ENCODE measurements at places on chromosomes 1 and 21. TPM values are rescaled to one million over a fixed set of nuclear protein-coding genes. Genes with fewer than 3 reads are reported as not detected.

GRCh38 chr1:11482701-11483479 is 3.9 kb downstream of the DISP3 start:
- peak; percentile 20 for DNase-seq

- no peak for DNase-seq
These were observed 40.8 kb upstream of the DYNLT5 start for GRCh38 chr1:66711420-66711819.

DNA sequence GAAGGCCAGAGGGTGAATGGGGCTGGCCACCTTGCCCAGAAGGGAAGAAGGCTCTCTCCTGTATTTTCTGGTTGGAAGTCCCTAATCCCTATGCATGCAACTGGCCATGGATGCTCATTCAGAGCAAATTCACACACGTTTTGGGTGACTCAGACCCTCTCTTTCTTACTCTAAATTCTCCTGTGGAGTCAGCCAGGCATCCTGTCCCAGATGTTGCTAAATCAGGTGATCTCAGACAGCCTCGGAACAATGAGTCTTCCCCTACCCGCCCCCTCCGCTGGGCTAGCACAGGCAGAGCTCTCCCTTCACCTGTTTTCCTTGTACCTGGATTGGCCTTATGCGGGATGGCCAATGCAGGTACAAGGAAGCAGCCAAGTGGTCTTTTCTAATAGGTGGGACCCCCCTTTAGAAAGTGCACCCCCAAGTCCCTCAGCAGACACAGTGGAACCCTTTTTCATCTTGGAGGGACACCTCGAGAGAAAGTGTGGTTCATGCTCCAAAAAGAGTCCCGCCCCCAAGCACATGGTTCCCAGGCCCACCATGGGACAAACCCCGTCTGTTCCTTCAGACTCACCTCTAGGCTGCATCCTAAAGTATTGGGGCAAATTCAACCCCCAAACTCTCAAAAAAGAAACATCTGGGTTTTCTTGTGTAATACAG is 8.6 kb downstream of the S100A6 start:
- DNase-seq, result no peak

OR10Z1 gene
- not detected for total RNA-seq

- no peak for DNase-seq
These were observed 118.4 kb downstream of the CRYAA start for GRCh38 chr21:43287111-43287760.

ATAD3A gene
- total RNA-seq, result 7.3 TPM

DNA sequence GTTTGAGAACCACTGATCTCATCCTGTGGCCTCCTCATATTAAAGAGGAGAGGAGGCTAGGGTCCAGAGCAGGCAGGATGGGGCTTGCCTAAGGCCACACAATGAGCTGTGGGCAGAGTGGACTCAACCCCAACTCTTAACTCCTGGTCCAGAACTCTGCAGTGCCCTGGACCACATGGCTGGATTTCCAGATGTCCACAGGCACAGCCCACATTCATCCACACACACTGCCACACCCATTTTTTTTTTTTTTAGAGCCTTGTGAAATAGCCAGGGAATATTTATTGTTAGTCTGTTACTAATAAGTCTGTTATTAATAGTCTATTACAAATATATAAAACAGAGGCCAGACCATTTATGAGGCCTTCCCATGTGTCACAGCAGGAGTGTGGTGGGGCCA is 192.2 kb downstream of the TRABD2B start:
- DNase-seq, result no peak

GRCh38 chr21:15968776-15969310 is 239.1 kb downstream of the USP25 start:
- DNase-seq, result no peak

GRCh38 chr1:66596191-66596590 is 62.2 kb downstream of the SGIP1 start:
- DNase-seq, result no peak

DR1 gene
- 37.1 TPM for total RNA-seq

DNA sequence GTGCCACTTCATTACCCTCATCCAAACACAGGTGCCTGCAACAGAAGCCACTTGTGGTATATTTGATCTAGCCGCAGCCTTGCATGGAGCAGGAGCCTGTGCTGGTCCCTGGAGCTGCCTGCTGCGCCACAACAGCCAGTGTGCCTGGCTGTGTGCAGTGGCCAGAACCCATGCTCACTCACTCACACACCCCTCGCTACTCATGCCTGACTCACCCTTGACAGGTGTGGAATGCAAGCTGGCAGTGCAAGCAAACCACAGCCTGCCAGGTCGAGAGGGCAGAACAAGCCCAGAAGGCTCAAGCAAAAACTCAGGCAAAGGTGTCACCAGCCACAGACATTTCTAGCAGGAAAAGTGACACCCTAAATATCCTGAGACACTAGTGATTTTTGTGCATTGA is 1510.9 kb downstream of the KCNT2 start:
- no peak for DNase-seq

- no peak for DNase-seq
These were observed 28.3 kb downstream of the CFH start for GRCh38 chr1:196680107-196680506.

- DNase-seq, result no peak
These were observed 4.3 kb upstream of the CLEC20A start for GRCh38 chr1:178500936-178501554.

GRCh38 chr1:68081775-68082283 is 31.4 kb upstream of the DIRAS3 start:
- no peak for DNase-seq

CYYR1 gene
- 2.3 TPM for total RNA-seq

HSPB7 gene
- total RNA-seq, result not detected

- no peak for DNase-seq
These were observed 44.4 kb downstream of the ATP5PO start for GRCh38 chr21:33871171-33871570.

SLC1A7 gene
- not detected for total RNA-seq

- DNase-seq, result no peak
These were observed 157.3 kb downstream of the GRIK3 start for GRCh38 chr1:36876990-36877389.

GRCh38 chr1:220370041-220370700 is 97.9 kb upstream of the RAB3GAP2 start:
- peak; percentile 4 for DNase-seq

GRCh38 chr1:33653226-33653625 is 180.8 kb downstream of the ZSCAN20 start:
- peak; percentile 51 for DNase-seq

DNA sequence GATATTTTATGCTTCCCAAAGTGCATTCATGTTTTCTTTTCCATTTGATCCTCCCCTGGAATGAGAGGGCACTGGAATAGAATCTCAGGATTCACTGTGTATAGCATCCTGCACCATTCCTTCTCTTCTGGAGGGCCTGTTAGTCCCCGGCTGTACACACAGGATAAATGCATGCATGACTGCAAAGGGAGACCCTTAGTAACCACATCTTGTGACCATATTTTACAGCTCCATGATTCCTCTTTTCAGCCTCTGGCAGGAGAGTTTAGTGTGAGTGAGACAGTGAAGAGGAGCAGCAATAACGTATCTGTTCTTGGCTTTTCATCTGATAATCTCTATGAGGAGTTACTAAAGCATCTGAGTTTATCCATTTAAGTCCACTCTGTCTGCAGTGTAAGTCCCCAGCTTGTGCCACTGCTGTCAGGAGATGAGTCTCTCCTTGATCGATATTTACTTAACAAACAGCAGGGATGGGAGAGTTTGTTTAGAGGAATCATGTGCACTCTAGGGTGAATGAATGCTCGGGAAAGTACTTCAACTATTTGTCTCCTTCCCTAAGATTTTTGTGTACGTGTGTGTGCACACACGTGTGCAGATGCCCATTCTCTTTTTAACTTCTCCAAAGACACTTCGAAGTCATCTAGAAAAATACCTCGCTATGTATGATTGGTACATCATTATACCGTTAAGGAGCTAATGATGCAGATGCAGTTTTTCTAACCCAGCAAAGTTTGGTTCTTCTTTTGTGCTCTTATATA is 41.1 kb downstream of the PROX1 start:
- no peak for DNase-seq

DNA sequence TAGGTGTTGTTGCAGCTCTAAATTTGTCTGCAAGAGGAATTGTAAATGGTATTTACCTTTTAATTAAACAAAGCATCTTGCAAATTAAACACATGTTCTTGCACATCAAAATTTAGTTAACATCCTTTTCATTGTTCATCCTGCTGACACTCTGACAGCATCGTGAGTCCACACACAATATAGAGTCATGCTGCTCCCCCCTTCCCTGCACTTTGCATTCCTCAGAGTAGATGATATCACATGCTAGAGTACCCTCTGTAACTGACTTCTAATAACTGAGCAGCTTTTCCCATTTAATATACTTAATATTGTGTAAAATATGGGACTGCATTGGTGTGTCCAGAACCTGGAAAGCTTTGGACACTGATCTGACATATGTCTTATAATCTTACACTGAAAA is 138.8 kb upstream of the DPYD start:
- no peak for DNase-seq

VSIG8 gene
- not detected for total RNA-seq

DNA sequence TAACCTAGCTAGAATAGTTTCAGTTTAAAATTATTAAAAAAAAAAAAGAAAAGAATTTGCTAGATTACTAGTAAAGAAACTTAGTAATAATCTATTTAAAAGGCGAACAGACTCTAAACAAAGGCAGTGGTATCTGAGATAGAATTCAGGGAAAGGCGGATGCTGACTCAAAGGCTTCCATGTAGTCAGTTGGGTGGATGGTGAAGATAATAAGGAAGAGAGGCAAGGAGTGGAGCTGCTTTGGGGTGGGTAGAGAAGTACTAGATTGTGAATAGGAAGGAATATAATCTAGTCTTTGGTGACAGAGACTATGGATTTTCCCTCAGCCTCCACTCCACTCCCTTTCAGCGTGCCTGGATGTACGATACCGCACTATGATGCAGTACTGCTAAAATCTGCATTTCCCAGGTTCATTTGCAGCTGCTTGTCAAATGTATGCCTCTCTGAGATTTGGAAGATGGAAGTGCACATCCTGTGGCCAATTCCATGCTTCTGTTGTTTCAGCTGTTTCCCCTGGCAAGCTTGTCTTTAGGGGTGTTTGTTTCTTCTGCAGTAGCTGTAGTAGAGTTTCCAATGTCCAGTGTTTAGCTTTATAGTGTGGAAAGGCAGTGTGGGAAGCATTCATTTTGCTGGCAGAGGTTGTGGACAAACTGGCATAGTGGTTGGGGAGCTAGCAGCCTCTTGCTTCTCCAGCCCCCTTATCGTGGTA is 184.6 kb upstream of the NRIP1 start:
- DNase-seq, result no peak

DNA sequence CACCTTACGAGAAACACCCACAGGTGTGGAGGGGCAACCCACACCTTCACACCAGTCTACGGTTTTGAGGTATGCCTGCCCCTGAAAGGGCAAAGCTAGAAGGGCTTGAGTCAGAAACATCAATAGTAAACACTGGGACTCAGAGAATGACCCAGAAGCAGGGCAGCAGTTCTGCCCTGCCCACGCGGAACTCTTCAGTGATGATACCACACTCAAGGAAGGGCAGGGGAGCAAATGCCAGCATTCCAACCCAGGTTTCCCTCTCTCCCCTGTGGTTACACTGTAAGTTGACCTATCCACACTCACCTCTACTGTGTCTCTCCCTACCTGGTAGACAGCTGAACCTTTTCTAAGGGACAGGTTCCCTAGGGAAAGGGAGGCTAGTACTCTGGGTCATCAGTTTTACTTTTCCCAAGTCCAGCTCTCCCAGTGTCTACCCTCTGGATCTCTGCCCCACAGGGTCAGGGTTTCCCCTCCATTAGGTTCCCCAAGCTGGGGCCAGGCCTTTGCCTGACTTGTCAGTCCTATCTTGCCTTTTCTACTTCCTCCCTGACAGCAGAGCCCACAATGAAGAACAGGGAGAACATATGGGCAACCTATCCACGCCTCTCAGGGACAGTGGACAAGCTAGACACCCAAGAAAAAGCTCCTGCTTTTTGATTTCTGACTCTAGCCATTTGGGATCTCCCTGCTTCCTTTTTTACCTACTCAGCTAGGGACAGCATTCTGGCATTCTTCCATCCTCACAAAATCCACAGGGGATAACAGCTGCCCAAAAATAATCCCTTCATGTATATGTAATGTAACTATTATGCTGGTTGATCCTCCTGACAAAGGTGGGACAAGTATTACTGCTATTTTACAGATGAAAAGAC is 3.0 kb downstream of the F11R start:
- no peak for DNase-seq

GRCh38 chr1:39091845-39092645 is 65.9 kb downstream of the NDUFS5 start:
- DNase-seq, result peak; percentile 28

TBX15 gene
- 1.2 TPM for total RNA-seq

ZNF683 gene
- total RNA-seq, result not detected

- no peak for DNase-seq
These were observed 198.2 kb upstream of the LMO4 start for GRCh38 chr1:87130438-87130837.

DNA sequence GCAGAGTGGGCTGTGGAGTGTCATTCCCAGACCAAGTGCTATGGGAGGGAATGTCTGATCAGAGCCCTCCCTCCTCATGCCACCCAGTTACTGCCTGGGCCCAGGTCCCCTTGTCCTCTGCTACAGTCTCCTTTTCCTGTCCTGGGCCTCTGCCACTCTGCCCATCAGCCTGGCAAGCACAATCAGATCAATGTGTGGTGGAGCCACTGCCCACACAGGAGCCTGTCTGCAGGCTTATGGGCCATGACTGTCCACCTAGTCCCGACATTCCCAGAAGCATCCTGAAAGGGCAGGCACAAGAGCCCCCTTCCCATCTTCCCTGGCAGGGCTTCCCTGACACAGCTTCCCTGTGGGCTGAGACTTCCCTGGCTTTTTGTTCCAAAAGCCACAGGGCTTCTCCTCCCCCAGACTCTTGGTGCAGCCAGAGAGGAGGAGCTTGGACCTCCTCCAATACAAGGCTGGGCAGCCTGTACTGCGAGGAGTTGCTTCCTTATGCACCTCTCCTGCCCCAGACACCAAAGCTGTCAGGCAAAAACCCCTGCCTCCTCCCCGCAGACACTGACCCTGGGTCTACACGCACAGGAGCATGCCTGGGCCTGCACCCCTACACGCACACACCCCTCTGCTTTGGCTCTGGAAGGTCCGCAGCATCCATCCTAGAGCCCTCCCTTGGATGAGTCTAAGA is 29.2 kb upstream of the CNTN2 start:
- DNase-seq, result peak; percentile 8

C8B gene
- total RNA-seq, result not detected

- no peak for DNase-seq
These were observed 105.0 kb downstream of the GALNT2 start for GRCh38 chr1:230172016-230172537.

- no peak for DNase-seq
These were observed 11.9 kb upstream of the VAV3 start for GRCh38 chr1:107976836-107977235.

TSHB gene
- not detected for total RNA-seq
